Activated naive CD8-positive, alpha-beta T cell treated with anti-CD3 and anti-CD28 coated beads, Interleukin-2, amount 10 ng/mL, durations not matched to agents 7 days and 5 days (primary cell): ENCODE measurements at places on chromosomes 2 and 18. TPM values are rescaled to one million over a fixed set of nuclear protein-coding genes. Genes with fewer than 3 reads are reported as not detected.

Gene CNDP1
- total RNA-seq = not detected

Gene IL36B
- not detected for total RNA-seq

Gene CXCR1
- 0.19 TPM for total RNA-seq

Gene TTR
- total RNA-seq = not detected

Gene NDC80
- 66.0 TPM for total RNA-seq

Gene CHRNG
- not detected for total RNA-seq

Gene LRRTM4
- not detected for total RNA-seq

Gene OTX1
- not detected for total RNA-seq

Gene ADAM23
- total RNA-seq = 3.1 TPM

Gene TUBA4B
- not detected for total RNA-seq

Gene TMEM178A
- 0.17 TPM for total RNA-seq

- H3K36me3 ChIP-seq = peaks cover 1% of the 10 kb centered on the region
- H3K4me1 ChIP-seq = no peaks in the 10 kb centered on the region
- no peak for DNase-seq
- no peak overlapping the region for H3K27ac ChIP-seq
- H3K4me3 ChIP-seq = no peak overlapping the region
These were observed 9.5 kb downstream of the INPP1 start for GRCh38 chr2:190352668-190353536.

GRCh38 chr2:110106642-110107041, 9.0 kb downstream of the MALL start:
- no peak overlapping the region for H3K4me3 ChIP-seq
- H3K36me3 ChIP-seq = peaks cover 14% of the 10 kb centered on the region
- no peak for DNase-seq
- H3K27me3 ChIP-seq = peaks cover 39% of the 10 kb centered on the region

- no peak overlapping the region for H3K27ac ChIP-seq
- no peak for DNase-seq
- H3K4me1 ChIP-seq = no peaks in the 10 kb centered on the region
- no peak overlapping the region for H3K4me3 ChIP-seq
- H3K27me3 ChIP-seq = peaks cover 7% of the 10 kb centered on the region
These were observed 294.9 kb upstream of the FANCL start for GRCh38 chr2:58535990-58536389.

DNA sequence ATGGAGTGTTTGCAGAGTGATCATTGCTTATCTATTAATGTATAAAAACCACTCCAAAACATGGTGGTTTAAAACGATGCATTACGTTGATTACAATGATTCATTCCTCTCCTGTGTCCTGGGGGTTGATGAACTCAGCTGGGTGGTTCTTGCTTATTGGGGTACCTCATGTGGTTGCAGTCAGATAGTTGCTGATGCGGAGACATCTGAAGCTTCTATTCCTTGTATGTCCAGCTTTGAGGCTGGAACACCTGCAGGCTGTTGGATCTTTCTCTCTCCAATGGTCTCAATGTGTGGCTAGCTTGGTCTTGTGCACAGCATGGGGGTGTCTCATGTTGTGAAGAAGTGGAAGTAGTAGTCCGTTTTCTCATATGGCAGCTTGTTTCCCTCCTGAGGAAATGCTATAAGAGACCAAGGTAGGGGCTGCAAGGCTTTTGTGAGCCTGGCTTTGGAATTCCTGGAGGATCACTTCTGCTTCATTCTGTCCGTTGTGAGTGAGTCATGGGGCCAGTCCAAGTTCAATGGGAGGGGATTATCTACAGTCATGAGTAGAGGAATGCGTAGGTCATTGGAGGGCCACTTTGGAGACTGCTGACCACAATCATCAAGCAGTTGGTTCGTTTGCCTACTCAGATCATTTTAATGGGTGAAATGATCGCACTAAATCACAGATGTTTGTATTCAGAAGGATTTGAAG, 601.0 kb downstream of the SLC4A3 start:
- no peak overlapping the region for H3K27ac ChIP-seq
- H3K36me3 ChIP-seq = no peaks in the 10 kb centered on the region
- no peak overlapping the region for H3K4me3 ChIP-seq

GRCh38 chr2:226115832-226116200, 683.8 kb downstream of the IRS1 start:
- no peak overlapping the region for H3K27ac ChIP-seq
- H3K36me3 ChIP-seq = no peaks in the 10 kb centered on the region
- DNase-seq = no peak
- no peaks in the 10 kb centered on the region for H3K4me1 ChIP-seq
- H3K4me3 ChIP-seq = no peak overlapping the region

GRCh38 chr2:238891457-238892203, 43.7 kb downstream of the TWIST2 start:
- no peaks in the 10 kb centered on the region for H3K4me1 ChIP-seq
- no peak overlapping the region for H3K27ac ChIP-seq

- peaks cover 31% of the 10 kb centered on the region for H3K36me3 ChIP-seq
- H3K27me3 ChIP-seq = no peaks in the 10 kb centered on the region
- peaks cover 61% of the 10 kb centered on the region for H3K4me1 ChIP-seq
- peak overlapping the region; percentile 80 for H3K27ac ChIP-seq
- peak overlapping the region; percentile 60 for H3K4me3 ChIP-seq
These were observed 118.7 kb downstream of the HAUS1 start for GRCh38 chr18:46222710-46223360.

DNA sequence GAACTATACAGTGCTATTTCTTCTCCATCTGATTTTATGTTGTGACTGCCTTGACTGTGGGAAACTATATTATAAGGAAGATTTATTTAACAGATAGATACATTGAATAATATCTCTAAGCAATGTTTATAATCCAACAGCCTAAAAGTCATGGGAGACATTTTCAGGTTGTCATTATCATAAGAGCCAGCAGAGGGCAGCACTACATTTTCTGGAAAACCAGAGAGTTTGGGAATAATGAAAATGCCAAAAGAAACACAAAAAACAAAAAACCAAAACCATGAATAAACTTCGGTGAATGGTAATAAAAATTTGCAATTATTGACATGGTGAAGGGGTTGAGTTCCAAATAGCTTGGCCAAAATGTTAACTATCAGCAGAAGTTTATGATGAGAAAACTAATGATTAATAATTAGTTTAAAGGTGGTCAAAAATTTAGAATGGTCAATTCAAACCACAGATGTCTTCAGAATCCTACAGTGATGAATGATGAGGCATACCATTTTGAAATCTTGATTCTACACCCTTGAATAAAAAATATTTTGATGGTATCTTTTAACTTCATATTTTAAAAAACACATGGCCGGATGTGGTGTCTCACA, 4.7 kb downstream of the EEF1B2 start:
- H3K27me3 ChIP-seq = no peaks in the 10 kb centered on the region
- H3K27ac ChIP-seq = no peak overlapping the region
- H3K4me3 ChIP-seq = no peak overlapping the region

DNA sequence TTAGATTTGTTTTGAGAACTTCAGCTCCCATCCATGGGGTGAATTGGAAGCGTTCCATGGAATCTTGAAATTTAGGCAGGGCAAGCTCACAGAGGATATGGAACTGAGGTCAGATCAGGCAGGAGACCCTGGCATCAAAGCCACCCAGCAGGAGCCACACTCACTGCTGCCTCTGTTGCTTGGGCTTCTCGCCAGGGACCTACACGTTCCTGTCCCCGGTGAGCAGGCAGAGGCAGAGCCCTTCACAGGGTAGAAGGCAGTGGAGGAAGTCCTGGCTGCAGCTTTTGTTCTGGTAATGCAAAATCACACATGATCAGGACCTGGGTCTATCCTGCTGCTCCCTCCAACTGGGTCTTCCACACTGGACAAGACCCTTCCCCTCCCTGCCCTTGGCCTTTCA, 42.1 kb downstream of the CAPN13 start:
- H3K36me3 ChIP-seq = no peaks in the 10 kb centered on the region
- H3K4me1 ChIP-seq = peaks cover 2% of the 10 kb centered on the region
- no peak for DNase-seq

DNA sequence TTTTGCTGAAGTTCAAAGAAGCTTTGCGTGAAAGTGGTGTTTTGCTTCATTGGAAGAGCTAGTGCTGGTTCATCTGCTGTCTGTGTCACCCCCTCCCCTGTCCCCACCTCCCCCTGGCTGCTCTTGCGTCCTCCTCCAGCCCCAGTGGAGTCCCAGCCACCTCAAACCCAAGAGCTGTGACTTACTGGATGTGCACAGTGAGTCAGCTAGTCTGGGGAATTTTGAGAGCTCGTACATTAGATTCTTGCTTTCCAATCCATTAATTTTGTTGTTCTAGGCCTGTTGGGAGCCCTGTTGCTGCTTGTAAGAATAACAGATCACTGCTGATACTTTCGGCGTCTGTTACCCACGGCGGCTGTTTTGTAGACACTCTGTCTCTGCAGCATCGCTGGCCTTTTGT, 412.1 kb downstream of the TSN start:
- no peaks in the 10 kb centered on the region for H3K4me1 ChIP-seq
- H3K27ac ChIP-seq = no peak overlapping the region
- H3K4me3 ChIP-seq = no peak overlapping the region
